ENCODE measurements at places on chromosomes 13 and 19.

GRCh38 chr19:55088021-55088451 is 12.4 kb downstream of the EPS8L1 start:
- no peak for DNase-seq

DNA sequence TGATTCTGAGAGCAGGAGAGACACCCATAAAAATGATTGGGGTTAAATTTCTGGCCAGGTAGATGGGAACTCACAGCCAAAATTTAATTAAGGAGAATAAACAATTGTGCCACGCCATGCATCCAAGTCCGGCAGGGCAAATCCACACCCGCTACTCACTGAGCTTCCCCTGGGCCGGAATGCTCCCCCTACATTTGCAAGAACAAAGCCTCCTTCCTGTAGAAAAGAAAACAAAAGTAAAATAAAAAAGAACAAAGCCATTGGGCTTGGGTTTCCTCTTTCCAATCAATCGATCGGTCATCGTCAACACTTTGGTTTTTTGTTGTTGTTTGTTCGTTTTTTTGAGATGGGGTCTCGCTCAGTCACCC is 30.2 kb upstream of the TFDP1 start:
- DNase-seq, result no peak

- DNase-seq, result no peak
Observed at GRCh38 chr13:36850790-36851438, 31.9 kb downstream of the RFXAP start.

GRCh38 chr13:31320946-31321345 is 121.2 kb downstream of the B3GLCT start:
- DNase-seq, result no peak

GRCh38 chr13:114225610-114226009 is 9.1 kb upstream of the CDC16 start:
- no peak for DNase-seq

GRCh38 chr13:41767801-41768200 is 193.1 kb downstream of the VWA8 start:
- DNase-seq, result no peak

- no peak for DNase-seq
Observed at GRCh38 chr19:33040994-33041827, 23.5 kb downstream of the RHPN2 start.

DNA sequence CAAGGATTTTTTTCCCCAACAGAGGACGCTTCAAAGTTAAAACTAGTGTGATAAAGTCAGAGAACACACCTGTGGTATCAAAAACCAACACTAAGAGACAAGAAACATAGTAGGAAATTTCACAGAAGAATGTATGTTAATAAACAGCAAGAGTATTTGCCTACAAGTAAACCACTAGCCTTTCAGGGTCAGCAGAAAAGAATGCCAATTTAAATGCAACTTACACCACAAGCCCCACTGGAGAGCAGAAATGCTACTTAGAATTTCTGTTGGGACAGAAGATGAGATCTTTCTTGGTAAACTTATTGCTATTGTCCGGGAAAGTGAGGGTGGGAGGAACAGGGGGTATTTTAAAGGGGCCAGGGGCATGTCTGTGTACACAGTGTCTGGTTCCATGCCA is 68.6 kb downstream of the STK24 start:
- no peak for DNase-seq

DNA sequence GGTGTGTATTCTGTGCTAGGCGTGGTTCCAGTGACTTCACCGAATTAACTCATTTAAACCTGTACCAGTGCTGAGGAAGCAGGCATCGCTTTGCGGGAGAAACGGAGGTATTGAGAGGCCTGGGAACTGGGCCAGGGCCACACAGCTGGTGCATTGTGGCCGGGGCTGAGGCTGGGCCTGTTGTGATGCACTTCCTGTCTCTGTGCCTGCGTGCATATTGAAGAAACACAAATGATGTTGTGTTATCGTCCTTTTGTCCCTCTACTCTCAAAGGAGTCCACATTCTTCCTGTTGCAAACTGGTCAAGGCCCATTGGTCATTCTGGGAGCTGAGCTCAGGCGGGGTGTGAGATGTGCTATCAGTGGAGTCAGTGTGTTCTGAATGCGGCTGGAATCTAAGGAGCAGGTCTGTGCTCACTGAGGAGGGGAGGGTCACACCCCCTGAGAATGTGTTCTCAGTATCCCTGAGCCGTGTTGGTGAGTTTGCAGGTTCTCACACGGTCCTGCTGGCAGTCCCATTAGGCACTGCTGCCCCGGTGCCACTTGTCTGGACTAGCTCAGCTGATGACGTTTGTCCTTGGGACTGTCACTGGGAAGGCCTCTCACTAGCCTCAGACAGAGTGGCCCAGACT is 62.1 kb downstream of the ARHGEF7 start:
- no peak for DNase-seq

- no peak for DNase-seq
Observed at GRCh38 chr13:20573186-20573585, 6.2 kb downstream of the IFT88 start.

- no peak for DNase-seq
Observed at GRCh38 chr13:63501702-63502101, 2086.1 kb upstream of the PCDH20 start.

- no peak for DNase-seq
Observed at GRCh38 chr19:42253245-42254088, 1.5 kb downstream of the ERF start.

DNA sequence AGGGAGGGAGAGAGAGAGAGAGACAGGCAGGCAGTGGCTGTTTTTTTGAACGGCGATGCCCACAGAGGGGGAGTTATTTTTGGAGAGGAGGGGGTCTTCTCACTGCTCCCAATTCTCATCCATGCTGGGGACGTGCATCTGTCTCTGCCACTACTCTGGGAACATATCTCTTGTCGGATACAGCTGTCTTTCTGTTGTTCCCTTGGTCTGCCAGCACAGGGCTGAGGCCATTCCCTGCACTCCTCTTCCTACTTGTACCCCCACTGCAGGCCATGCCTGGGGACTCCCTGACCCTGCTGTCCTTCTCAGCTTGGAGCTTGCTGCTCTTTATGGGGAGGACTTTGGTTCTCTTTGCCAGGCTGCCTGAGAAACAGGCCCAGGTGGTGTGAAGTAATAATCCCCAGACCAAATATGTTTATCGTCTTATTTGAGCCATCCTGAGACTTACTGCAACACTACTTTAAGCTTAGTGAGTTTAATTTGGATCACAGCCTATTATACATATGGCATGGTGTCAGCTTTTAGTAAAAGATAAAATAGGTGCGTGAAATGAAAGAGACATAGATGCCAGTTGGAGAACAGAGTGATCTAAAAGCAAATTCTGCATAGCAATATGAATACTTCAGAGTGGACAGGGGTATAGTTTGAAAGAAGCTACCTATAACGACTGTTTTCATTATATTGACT is 19.1 kb downstream of the LRCH1 start:
- DNase-seq, result no peak

GRCh38 chr13:112202966-112203365 is 136.0 kb downstream of the SOX1 start:
- DNase-seq, result no peak

GRCh38 chr19:16397791-16398529 is 73.3 kb downstream of the KLF2 start:
- no peak for DNase-seq

- no peak for DNase-seq
Observed at GRCh38 chr13:23231241-23231640, 50.5 kb downstream of the SGCG start.

DNA sequence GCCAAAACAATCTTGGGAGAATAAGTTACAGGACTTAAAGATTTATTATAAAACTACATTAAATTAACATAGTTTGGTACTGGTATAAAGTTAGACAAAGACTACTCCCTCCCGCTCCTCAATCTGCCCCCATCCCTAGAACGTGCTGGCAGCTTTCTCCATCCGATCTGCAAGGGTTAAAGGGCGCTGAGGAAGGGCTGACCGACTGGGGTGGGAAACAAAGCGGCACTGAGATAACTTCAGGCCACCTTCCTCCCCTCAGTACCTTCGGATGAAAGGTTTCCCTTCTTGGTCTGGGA is 790 bp upstream of the SUGT1 start:
- DNase-seq, result no peak

- no peak for DNase-seq
Observed at GRCh38 chr19:46015687-46016425, 7.0 kb downstream of the PGLYRP1 start.

DNA sequence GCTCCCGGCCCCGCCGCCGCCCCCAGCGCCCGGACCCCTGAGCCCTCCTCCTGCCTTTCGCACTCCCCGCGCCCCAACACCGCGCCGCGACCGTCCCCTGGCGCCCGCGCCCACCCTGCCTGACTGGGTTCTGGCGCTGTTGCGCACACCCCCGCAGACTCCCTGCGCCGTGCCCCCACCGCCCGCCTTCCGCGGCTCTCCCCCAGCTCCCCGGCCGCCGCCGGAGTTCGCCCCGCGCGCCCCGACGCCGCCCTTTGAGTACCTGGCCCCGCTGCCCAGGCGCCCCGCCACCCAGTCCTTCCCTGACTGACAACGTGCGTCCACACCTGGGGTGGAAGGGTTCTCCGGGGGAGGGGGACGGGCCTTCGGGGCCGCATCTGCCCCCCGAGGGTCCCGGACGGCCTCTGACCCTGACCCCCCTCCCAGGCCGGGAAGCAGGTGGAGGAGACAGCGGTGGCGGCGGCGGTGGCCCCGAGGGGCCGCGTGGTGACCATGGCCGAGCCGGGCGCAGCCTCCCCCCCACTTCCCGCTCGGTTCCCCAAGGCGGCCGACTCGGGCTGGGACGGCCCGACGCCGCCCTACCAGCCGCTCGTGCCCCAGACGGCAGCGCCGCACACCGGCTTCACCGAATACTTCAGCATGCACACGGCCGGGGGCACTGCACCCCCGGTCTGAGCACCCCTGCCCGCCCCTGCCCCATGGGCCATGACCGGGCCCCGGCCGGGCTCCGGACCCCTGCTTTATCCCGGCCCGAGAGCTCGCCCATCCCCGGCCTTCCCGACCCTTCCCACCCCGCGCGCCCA is 1.4 kb upstream of the MEGF8 start:
- no peak for DNase-seq

- DNase-seq, result no peak
Observed at GRCh38 chr19:39304701-39305571, 8.7 kb downstream of the IFNL1 start.

GRCh38 chr13:24116131-24116530 is 44.4 kb upstream of the SPATA13 start:
- DNase-seq, result no peak

DNA sequence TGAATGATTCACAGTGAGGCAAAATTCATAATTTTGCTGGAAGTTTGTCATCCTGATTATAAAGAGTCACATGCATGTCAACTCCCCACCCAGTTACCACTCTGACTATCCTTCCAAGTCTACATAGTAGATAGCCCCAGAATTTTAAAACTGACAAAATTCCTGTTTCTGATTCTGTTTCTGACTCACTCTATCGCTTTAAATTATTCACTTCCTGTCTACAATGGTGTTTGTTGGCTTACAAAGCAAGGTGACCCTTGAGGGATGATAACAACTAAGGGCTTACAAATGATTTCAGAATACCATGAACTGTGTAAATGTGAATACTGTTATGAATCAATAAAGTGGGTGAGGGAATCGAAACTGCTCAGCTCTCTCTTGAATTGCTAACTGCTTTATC is 98.7 kb upstream of the KL start:
- DNase-seq, result no peak

DNA sequence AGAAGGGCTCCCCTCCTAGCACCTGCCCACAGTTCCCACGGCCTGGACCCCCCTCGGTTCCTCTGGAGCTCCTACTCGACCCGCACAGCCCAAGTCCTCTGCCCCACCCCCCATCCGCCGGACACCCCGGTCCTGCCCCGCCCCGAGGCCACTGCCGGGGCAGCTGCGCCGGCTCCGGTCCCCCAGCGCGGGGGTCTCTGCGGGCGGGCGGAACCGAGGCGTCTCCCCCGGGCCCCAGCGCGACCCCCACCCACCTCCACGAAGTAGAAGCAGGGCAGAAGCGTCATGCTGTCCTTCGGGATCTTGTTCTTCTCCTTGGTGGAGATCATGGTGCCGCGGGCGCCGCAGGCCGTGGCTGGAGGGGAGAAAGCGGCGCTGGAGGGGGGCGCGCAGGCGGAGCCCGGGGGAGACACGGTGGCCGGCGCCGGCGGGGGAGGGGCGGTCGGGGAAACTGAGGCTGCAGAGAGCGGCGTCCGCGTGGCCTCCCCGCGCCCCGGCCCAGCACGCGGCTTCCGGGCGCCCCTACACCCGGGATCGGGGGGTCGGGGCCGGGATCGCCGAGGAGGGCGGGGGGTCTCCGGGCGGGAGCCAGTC is 427 bp downstream of the PLPPR3 start:
- DNase-seq, result no peak

DNA sequence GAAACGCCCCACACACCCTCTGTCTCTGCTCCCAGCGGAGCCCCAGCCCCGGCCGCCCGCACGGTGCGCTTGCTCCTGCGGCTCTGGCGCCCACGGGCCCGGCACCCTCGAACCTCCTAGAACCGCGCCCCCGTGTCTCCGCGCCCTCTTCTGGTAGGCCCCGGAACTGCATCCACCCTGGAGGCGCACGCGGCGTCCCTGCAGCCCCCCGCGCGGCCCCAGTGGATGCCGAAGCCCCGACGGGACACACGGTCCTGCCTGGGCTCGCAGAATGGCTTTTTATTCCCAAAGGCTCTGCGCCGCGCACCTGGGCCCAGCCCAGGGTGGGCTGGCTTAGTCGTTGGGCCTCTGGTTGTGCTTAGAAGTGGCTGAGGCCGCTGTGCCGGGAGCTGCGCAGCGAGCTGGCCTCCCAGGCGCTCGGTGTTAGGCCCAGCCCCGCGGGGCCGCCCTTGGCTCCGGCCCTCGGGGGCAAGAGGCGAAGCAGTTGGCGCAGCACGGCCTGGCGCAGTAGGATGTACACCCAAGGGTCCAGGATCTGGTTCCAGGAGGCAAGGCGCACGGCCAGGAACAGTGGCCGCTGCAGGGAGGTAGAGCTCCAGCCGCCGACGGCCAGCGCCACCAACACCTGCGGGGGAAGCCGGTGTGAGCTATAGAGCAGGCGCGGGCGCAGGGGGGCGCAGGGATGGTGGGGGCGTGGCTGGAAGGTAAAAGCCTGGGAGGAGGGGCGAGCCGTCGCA is 2.8 kb downstream of the PTGER1 start:
- no peak for DNase-seq

GRCh38 chr13:26227166-26227971 is 5.3 kb upstream of the RNF6 start:
- DNase-seq, result no peak

DNA sequence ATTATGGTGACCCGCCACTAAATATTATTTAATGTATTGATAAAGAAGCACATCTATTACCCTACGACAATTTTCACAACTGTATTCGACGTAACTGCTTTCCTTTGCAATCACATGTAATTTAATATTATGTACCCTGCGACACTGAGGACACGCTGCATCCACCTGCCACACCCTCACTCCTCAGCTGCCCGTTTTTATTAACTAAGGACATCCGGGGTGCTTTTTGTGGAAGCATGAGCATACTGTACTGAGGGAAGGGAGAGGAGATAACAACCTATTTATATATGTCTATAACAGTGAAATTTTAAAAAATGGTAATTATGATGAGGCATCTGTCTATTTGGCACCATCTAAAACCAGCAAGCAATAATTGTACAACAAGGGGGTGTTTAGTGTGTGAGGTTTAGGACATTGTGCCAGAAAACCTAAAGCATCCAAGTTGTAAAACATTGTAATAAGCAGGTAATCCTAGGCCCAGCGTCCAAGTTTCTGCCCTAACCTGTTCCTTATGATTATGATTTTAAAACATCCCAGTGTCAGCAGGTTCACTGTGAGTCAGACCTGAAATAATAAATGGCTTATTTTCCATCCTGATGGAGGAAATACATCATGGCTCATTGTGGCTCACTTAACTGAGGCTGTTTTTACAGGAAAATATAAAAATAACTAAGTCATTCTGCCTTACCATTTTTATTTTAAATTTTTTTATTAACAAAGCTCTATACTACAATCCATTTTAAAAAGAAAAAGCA is 56.3 kb downstream of the FOXO1 start:
- DNase-seq, result no peak

GRCh38 chr19:53365899-53366493 is 491 bp downstream of the ZNF525 start:
- DNase-seq, result no peak

Data from SIG-M5 (cell line).